ENCODE measurements at places on chromosomes 7 and 10. TPM values are rescaled to one million over a fixed set of nuclear protein-coding genes. Genes with fewer than 3 reads are reported as not detected.

DNA sequence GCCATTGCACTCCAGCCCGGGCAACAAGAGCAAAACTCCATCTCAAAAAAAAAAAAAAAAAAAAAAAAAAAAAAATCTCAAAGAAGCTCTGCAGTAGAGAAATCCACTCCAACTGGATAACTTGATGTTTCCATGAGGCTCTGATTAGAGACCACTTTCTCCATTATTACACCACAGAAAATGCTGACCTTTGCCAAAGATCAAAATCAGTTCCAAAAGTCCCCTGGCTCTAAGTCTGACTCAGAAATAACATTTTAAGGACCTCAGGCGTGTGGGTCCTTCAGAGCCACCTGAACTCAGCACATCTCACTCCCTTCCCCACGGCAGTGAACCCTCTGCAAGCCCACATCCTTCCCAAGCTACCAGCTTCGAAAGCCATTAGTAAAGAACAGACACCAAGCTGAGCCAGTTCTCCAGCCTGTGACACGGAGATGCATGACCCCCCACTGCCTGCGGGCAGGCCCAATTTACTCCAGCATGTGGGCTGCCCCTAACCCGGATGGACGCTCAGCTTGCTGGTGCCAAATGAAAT is 13.8 kb upstream of the TMEM120A start:
- DNase-seq = no peak

GRCh38 chr7:40327873-40328272 is 193.1 kb downstream of the SUGCT start:
- no peak for DNase-seq

DNA sequence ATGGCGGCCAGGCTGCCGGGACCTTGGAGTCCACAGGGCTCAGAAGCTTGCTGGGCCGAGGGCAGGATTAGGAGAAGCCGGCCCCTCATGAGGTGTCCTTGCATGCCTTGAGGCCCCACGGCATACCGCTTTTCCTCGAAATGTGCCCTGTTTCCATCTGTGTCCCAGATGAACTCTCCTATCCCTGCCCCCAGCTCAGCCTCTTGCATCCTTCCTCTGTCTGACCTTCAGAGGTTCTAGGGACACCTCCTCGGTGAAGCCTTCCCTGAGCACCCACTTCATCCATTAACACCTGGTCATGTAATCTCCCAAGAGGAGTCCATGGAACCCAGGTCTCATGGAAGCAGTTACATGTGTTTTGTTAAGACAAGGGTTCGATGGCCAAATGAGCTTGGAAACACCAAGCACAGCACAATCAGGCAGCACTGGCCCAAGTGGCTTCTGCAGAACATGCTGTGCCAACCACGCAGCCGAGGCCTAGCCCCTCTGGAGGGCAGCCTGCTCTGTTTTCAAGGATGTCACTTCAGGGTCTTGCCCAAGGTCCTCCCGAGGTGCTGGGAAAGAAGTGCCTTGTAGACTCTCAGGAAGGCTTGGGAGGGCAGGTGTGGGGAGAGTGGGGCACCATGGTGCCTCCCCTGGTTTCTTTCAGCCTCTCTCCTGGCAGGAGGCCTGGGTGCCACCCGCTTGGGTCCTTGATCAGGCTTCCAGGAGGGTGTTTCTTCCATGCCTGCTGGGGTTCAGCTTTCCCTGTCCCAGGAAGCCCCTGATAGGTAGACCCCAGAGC is 124.3 kb downstream of the NEURL1 start:
- no peak for DNase-seq

- DNase-seq = no peak
These were observed 35.0 kb downstream of the LAMB4 start for GRCh38 chr7:108094933-108095710.

DNA sequence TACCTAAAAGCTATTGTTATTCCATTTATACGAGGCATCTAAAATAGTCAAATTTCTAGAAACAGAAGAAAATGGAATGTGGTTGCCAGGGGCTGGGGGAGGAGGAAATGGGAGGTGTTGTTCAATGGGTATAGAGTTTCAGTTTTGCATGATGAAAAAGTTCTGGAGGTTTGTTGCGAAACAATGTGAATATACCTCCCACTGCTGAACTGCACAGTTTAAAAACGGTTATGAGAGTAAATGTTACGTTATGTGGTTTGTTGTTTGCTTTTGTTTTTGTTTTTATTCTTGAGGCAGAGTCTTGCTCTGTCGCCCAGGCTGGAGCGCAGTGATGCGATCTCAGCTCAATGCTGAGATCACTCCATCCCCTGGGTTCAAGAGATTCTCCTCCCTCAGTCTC is 64.9 kb upstream of the NRBF2 start:
- no peak for DNase-seq

GRCh38 chr7:24755541-24756407 is 1.5 kb downstream of the GSDME start:
- no peak for DNase-seq

DNA sequence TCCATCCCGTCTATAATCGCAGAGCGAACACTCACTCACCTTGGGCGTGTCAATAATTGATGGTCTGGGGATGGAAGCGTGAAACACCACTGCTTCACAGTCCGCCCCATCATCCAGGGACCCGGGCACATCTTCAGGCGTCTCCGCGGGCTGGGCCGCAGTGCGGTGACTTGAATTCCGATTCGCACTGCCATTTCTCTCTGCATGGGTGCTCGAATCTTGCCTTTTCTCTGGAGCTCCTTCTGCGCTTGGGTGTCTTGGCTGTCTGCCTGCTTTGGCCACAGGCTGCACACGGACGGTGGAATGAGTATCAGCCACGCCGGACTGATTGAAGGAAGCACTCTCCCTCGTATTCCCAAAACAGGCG is 500 bp downstream of the FAM107B start:
- DNase-seq = no peak

GRCh38 chr10:58266826-58267712 is 625 bp downstream of the IPMK start:
- peak; percentile 38 for DNase-seq

DNA sequence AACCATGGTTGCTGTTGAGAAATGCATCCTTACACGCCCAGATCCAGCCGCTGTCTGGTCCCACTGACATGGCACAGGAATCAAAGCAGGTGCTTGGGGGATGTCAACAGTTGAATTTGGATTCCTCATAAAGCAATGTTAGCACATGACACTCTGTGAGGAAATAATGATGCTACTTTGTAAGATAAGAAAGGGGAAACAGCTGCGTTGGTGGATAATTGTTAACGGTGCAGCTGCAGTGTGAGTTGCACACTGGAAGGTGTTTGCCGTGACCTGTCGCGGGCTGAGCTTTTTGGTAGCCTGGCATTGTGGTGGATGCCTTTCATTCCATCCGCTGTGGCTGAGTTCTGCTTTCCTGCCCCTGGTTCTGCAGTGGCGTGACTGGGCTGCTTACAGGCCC is 113.9 kb downstream of the MGMT start:
- DNase-seq = no peak

DNA sequence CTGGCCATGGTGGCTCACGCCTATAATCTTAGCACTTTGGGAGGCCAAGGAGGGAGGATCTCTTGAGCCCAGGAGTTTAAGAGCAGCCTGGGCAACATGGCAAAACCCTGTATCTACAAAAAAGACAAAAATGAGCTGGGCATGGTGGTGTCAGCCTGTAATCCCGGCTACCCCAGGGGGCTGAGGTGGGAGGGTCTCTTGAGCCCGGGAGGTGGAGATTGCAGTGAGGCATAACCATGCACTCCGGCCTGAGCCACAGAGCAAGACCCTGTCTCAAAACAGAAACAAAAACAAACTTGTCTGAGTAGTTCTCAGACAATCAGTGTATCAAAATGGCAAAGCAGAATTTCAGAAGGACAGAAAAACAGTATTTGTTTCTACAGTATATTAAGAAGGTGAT is 45.2 kb upstream of the BPGM start:
- DNase-seq = no peak

DNA sequence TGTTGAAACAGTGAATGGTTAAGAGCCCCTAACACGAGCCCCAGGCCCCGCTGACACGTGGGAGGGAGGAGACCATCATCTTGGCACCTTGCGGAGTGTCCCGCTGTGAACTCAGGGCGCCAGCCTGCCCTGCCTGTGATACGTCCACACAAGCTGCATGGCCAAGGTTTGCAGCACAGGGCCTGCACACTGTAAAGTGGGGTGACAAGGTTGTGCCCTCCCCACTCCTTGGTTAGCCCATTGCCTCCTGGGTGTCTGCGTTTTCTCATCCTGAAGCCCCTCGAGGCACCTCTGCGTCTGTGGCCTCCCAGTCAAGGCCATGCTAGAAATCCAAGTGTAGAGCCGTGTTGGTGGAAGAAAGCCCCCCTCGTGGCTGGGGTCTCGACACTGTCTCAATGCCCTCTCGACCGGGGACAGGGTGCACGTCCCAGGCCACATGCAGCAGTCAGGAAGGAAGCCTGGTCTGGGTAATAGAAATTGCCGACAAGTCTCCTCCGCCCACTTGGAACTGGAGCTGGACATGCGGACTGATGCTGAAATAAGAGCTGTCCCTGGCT is 192.1 kb downstream of the DNAJB6 start:
- no peak for DNase-seq

- no peak for DNase-seq
These were observed 355.2 kb downstream of the SUGCT start for GRCh38 chr7:40489844-40490602.

LRRN3 gene
- 337 TPM for total RNA-seq

GPR22 gene
- total RNA-seq = not detected

WEE2 gene
- total RNA-seq = not detected

OPTN gene
- total RNA-seq = 52.1 TPM

CALY gene
- 5.9 TPM for total RNA-seq

GNGT1 gene
- not detected for total RNA-seq

TMEM270 gene
- not detected for total RNA-seq

AEBP1 gene
- total RNA-seq = 38.5 TPM

FBXL13 gene
- 2.5 TPM for total RNA-seq

NPFFR1 gene
- total RNA-seq = not detected
